LHCN-M2 (cell line): ENCODE measurements at places on chromosomes 3 and 15.

- DNase-seq, result no peak
These were observed 218.5 kb upstream of the PRICKLE2 start for GRCh38 chr3:64443546-64444381.

DNA sequence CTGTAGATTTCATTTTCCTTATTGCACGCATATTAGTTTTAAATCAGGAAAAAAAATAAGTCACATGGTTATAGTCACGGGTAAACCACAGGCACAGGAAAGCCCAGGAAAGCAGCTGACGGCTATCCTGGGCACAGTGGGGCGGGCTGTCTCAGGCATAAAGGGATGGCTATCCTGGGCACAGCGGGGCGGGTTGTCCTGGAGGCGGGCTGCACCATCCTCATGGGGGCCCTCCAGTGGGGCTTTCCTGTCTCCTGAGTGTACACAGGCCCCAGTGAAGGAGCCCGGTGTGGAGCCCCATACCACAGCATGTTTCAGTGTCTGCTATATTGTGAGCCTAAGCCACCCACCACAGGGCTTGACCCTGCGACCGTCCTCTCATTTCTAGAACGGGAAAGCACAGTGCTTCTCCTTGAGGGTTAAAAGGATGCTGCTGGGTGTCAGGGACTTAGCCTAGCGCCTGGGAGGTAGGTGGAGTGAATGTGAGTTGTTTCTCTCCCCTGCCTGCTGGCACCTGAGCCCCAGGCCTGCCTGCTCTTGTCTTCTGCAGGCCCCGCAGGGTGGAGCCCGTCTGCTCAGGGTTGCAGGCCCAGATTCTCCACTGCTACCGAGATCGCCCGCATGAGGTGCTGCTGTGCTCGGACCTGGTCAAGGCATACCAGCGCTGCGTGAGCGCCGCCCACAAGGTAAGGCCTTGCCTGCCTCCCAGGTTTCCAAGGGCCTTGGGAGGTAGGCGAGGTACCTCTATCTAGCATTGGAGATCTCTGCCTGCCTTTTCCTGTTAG, 25.9 kb upstream of the PLXNA1 start:
- DNase-seq, result no peak

DNA sequence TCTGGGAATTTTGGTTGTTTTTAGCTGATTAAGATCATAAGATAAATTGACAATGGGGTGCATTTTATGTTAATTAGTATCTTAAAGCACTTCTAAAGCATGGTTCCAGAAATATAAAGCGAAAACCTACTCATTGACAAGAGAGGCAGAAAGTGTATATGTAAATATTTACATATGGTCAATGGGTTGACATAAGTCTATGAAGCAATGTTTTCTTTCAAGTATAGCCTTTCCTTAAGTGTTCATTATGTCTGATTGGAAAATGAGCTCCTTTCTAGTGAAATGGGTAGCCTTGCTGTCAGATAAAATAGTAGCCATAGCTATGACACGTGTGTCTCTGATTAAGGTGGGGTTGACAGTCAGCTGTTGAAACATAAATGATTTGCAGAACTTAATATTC, 365.2 kb upstream of the AGTR1 start:
- no peak for DNase-seq

DNA sequence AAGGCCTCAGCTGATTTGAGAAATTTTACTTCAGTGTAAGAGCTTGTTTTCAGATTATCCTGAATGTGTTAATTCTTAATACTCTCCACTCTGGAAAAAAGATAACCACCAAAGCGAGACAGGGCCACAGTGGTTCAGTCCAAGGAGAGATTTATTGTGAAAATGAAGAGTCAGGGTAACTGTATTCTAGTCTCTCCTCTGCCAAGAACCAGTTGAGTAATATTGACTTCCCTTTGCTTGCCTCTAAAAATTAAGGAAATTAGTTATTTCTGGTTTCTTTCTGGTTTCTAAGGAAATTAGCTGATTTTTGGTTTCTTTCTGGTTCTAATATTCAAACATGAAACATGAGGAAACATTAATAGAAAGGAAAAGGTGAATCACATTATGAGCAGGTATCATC, 34.9 kb downstream of the PPP1R2 start:
- no peak for DNase-seq
